ENCODE measurements at places on chromosomes 13 and 19.

- no peak for DNase-seq
These were observed 23.0 kb downstream of the TUBA3C start for GRCh38 chr13:19158526-19159174.

- no peak for DNase-seq
These were observed 27.1 kb downstream of the SUGP2 start for GRCh38 chr19:19006213-19006612.

DNA sequence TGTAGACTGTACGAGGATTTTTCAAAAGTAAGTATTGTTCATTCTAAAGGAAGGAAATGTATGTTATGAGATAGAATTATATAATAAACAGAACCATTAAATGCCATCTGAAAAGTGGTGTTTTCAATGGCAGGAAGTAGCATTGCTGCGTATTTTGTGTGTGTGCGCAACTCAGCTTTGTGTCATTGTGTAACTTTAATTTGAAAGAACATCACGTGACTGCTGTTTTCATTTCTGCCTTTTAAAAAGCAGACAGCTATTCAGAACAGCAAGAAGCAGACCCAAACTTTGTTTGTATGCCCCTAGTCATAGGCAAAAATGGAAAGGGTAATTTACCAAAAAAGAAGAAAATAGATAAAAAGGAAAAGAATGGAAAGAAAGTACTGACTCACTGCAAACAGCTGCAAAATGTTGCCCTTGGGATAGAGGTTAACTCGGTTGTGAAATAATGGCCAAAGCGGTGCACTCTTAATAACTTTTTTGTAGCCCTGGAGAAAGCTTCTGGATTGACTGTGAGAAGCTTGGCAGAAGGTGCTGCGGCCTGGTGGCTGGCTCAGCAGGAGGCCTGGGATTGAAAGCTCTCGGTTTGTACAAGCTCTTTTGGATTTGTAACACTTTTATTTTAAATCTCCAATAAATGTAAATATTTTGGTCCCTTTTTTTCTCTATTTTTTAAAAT lies 97.3 kb downstream of the GGACT start:
- no peak for DNase-seq

- DNase-seq, result no peak
These were observed 24.0 kb upstream of the KBTBD6 start for GRCh38 chr13:41156620-41157019.

GRCh38 chr19:10568062-10568825 lies 535 bp downstream of the CDKN2D start:
- no peak for DNase-seq

- DNase-seq, result no peak
These were observed 26.9 kb downstream of the SLITRK6 start for GRCh38 chr13:85772367-85772766.

DNA sequence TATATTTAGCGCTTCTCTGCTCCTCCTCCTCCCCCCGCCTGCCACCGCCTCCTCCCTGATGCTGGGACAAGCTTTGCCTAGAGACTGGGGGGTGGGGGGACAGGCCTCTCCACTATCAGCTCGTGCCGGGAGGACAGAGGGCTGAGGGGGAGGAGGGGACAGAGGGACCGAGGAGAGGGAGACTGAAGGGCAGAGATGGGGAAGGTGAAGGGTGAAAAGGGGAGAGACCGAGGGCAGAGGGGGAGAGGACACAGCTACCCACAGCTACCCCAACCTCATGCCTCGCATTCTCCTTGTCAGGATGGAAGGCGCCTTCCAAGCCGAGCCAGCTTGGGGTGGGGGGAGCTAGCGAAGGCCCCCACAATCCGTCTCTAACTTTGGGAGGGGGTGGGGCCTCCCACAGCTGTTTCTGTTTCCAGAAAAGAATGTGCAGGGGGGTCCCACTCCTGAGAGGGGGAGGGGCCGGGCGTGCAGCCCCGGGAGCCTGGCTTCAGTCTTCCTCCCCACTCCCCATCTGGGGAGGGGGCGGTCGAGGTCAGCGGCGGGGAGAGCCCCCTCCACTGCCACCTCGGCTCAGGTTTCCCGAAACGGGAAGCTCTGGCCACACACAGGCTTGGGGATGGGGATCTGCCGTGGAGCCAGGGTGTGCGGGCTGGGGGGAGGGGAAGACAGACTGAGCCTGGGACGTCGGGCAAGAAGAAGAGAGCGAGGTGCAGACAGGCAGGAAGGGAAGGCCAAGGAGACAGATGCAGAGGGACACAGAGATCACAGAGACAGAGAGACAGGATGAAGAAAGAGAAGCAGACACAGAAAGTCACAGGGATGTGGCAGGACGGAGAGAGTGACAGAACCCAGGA lies 1.6 kb downstream of the DACT3 start:
- DNase-seq, result no peak

Measured in stimulated activated CD4-positive, alpha-beta T cell treated with anti-CD3 and anti-CD28 coated beads, Interleukin-15, amount 100 ng/mL, for 1 hour (primary cell).